ENCODE measurements at places on chromosomes 2 and 18.

- DNase-seq: no peak
These were observed 34.7 kb upstream of the ADAM23 start for GRCh38 chr2:206408323-206409320.

- DNase-seq: no peak
These were observed 163.1 kb downstream of the TMEM18 start for GRCh38 chr2:513981-514706.

DNA sequence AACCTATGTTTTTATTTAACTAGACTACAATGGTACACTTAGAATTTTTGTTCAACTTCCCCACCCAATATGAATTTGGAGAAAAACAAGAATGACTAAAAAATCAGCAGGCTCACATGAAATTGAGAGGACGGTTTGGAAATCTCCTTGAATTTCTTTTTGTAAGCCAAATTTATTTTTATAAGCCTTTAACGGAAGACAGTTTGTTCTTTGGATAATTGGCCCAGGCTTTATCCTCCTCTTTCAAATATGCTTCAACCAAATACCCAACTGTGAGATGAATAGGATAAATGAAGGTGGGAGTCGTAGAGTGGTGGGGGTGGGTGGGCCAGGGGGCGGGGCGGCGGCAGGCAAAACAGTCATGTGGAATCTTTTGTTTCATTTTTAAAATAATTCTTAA lies 60.6 kb downstream of the FMNL2 start:
- DNase-seq: no peak

DNA sequence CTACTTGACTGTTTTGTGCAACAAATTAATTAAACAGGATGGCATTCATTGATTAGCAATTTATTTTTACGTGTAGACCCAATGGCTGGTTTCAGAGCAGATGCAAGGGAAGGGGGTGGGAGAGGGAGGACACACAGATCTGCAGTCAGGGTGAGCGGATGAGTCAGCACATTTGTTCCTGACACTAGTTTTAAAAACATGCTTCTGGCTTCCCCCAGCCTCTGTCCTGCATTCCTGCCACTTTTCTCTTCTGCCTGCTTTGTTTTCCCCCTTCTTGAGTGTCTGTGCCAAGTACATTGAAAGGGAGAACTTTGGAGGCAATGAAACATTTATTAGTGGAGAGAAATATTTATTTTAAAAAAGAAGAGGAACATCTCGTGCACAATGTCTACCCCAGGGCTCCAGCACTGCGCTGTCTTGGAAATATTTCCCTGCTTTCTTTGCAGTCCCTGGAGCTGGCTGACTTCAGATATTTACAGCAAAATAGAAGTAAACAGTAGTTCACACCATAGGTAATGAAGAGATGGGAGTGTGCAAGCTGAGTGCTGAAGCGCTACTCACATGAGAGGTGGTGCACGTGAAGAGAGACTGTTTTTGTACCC lies 52.2 kb downstream of the NRP2 start:
- DNase-seq: no peak

DNA sequence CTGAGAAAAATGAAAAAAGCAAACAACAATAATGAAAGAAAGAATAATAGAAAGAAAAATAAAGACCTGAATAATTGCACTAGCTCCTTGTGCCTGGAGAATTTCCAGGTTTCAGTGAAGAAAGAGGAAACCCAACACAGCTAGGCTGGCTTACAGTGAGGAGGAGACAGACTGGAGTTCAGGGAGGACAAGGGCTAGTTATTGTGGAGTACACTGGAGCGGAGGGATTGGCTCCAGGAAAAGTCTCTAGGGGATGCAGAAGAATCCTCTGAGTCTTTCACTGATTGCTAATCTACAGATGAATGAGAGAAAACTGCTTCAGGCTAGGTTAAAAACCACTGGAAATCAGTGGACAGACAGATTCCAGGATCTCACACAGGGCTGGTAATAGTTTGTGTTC lies 163.6 kb upstream of the RBMS1 start:
- DNase-seq: no peak

GRCh38 chr2:38173683-38174082 lies 97.7 kb upstream of the CYP1B1 start:
- DNase-seq: no peak

- DNase-seq: no peak
These were observed 283.0 kb downstream of the RND3 start for GRCh38 chr2:150204451-150204850.

DNA sequence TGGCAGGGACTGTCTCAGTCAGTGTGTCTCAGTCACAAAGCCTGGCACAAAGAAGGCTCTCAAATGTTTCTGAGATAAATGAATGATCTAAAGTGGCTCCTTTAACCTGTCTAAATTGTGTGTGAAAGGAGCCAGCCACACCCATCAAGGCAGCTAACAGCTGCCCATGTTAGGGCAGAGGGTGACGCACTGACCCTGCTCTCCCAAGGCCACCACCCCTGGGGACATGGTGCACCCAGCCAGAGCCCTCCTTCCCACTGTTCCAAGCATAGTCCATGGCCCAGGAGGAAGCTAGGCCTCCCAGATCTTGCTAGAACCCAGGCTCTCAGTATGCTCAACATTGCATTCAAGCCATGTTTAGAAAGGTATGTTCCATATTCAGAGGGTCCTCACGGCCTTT lies 100.3 kb downstream of the KLHL29 start:
- DNase-seq: no peak

GRCh38 chr2:189249171-189249570 lies 69.6 kb upstream of the COL5A2 start:
- DNase-seq: no peak

DNA sequence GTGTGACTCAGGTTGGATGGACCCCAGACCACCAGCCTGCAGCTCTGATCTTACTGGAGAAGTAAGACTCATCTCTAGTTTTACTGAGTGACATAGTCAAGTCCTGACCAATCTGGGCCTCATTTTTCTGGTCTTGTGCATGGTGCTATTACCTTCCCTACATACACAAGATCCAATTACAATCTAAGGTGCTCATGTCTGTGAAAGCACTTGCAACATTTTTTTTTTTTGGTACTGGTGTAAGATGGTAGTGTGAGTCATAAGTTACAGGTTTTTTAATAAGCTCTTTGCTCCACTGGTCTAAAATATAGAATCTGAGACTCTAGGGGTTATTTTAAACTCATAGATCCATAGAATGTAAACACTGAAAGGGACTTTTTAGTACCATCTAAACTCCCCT lies 117.3 kb upstream of the EFEMP1 start:
- no peak for DNase-seq

DNA sequence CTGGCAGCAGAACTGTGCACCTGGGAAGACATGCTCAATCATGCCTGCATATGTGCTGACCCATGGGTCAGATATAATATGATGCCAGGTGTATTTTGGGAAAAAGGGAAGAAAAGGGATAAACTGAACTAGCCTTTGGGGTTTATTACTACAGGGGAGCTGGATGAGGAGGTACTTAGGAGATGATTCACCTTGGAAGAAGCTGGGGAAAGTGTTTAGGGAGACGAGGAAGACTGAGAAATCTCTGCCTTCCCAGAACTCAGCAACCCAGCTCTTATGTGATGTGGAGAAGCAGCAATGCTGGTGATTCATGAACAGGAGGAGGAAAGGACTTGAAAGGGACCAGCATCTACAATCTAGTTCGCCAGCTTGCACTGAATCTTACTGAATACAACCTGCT lies 110.2 kb downstream of the BARD1 start:
- DNase-seq: no peak

DNA sequence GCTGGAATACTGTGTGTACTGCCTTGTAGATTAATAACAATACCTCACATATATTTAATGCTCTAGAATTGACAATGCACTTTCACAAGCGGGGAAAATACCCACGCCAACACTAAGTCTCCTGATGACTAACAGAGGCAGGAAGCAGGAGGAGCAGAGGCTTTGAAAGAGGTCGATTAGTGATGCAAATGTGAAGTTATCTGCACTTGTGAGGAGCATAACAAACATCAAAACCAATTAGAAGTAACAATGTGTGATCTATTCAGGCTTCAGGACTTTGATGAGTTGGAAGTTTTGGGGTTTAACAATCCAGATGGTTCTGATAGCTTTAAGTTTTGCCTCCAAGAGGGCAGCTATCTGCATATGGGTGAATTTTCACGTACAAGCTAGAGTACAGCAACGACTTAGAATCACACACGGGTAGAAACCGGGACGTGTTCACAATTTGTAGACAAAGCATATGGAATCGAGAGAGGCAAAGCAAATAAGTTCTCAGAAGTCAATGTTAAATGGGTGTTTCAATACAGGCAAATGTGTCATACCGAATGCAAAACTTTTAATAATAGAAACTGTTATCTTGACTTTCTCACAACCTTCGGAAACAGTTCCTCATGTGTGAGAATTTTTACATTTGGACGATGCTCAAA lies 114.5 kb downstream of the METTL8 start:
- DNase-seq: peak; percentile 35

DNA sequence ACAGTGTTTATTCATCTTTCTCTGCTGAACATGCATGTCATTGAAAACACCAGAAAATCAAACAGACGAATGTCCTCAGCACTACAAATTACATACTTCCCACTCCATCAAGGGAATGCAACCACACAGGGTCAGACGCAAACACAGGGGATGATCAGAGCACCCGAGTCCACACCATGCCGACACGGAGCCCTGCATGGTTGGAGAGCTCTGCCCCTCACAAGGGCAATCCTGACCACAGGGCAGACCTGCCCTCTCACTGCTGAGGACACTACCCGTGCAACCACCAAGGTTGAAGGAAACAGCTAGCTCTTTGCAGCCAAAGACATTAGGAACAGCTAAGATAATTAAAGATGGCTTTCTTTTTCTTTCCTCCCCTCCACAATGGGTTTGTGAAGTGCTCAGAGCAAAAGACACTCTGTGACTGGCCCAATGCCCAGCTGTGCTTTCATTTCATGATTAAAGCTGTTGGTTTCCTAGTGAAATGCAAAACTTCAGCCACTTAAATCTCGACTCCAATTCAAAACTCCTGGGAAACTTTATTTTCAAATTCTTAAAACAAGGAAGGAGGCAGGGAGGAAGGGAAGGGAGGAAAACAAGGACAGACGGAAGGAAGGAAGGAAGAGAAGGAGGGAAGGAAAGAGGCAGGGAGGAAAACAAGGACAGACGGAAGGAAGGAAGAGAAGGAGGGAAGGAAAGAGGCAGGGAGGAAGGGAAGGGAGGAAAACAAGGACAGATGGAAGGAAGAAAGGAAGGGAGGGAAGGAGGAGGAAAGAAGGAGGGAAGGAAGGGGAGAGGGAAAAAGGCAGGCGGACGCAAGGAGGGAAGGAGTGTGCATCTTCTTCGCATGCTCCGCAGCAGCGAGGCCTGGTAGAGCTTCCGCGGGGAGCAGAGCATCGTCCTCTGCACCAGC lies 65.8 kb downstream of the NDUFA10 start:
- DNase-seq: no peak

DNA sequence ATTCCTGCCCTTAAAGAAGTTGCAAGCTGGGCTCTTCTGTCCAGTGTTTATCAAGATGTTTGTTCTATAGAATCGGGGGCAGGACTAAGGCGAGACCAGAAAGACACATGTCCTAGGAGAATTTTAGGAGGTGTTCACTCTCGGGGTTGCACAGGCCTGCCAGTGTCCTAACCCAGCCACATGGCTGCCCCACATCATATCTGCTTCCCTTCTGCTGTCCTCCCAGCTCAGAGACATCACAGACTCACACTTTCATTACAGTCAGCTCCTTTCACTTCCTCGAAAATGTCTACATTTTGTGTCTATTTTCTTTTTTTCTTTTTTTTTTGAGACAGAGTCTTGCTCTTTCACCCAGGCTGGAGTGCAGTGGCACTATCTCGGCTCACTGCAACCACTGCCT lies 10.7 kb upstream of the MRO start:
- DNase-seq: no peak

- no peak for DNase-seq
These were observed 140.8 kb downstream of the AGAP1 start for GRCh38 chr2:235634435-235635158.

DNA sequence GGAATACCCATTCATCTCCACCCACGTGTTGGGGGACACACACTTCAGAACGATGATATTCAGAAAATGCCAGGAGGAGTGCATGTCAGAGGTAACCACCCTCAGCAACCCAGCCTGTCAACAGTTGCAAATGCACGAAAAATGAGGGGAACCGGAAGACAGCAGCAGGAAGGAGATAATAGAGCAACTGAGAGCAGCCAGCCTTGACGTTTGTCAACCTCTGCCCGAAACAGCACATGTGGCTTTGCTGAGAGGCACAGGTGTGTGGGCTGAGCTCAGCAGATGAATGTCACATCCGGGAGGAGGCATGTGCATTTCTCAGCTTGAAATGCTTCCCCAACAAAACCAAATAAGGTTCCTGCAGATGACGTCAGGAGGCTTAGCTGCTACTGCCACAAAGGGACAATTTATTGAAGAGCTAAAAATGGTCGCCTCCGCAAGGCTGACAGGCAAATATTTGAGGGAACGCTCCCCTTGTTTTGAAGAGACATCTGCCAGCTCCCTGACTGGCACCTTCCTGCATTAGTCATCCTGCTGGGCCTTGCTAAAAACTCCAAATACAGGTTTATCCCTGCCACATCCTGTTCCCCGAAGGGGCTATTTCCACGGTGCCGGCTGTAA lies 419.0 kb downstream of the NBAS start:
- DNase-seq: peak; percentile 71

DNA sequence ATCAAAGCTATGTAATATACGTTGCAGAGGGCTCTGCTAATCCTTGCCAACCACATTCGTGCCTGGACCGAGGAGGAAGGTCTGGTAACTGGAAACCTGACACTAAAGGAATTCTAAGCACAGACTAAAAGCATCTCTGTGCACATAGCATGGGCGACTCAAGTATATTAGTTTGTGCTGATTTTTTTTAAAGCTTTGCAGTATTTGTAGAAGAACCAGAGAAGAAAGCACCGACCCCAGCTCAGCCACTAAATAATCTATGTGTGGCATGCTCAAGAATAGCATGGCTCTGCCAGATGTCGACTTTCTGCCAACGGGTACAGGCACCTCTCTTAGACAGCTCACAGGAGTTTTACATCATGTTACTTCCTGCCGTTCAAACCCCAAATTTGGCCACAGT lies 73.2 kb upstream of the NRP2 start:
- no peak for DNase-seq

- no peak for DNase-seq
These were observed 13.2 kb downstream of the TXNDC2 start for GRCh38 chr18:9898792-9899549.

GRCh38 chr2:156630579-156631337 lies 194.6 kb downstream of the GPD2 start:
- DNase-seq: no peak

- DNase-seq: no peak
These were observed 51.7 kb downstream of the ARHGAP28 start for GRCh38 chr18:6781142-6781714.
